ENCODE measurements at places on chromosomes 5 and 9.

DNA sequence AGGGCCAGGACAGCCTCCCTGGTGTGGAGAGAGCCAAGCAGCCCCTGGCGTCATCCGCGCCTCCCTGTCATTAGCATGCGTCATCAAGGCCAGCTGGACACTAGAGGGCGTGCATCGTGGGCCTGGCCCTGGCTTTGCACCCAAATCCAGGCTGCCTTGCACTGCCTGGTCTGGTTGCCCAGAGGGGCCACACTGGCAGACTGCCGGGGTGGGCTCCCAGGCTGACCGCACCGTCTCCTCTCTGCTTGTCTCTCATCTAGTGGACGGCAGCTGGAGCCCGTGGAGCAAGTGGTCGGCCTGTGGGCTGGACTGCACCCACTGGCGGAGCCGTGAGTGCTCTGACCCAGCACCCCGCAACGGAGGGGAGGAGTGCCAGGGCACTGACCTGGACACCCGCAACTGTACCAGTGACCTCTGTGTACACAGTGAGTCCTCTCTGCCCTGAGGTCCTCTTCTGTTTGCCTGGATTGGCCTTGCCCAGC, 29.0 kb downstream of the HK3 start:
- DNase-seq = no peak

- no peak for DNase-seq
Measured at GRCh38 chr9:29208670-29209069, 1635.4 kb upstream of the C9orf72 start.

DNA sequence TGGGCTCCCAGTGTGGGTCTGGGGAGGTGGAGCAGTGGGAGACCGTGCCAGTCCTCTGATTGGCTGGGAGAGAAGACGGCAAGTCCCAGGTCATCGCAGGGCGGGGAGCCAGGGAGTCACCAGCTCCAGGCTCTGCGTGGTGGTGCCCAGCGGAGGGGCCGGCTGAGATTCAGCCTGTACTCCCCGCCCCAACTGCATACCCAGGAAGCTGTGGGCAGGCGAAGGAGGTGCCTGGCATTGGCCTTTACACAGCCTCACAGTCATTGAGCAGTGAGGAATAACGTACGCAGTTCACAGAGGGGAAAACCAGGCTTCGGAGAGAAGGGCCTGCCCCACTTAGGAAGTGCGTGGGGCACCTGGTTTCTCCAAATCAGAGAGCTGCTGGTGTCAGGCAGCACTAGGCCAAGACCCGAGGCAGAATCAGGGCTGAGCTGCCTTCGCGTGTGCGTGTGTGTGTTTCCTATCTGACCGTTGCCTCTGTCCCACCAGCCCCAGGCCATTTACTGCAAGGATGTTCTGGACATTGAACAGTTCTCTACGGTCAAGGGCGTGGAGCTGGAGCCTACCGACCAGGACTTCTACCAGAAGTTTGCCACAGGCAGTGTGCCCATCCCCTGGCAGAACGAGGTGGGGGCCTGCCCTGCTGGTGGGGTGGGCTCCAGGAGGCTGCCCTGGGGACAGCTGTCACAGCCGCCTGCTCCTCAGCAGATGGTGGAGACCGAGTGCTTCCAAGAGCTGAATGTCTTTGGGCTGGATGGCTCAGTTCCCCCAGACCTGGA, 6.2 kb upstream of the PRR7 start:
- no peak for DNase-seq

DNA sequence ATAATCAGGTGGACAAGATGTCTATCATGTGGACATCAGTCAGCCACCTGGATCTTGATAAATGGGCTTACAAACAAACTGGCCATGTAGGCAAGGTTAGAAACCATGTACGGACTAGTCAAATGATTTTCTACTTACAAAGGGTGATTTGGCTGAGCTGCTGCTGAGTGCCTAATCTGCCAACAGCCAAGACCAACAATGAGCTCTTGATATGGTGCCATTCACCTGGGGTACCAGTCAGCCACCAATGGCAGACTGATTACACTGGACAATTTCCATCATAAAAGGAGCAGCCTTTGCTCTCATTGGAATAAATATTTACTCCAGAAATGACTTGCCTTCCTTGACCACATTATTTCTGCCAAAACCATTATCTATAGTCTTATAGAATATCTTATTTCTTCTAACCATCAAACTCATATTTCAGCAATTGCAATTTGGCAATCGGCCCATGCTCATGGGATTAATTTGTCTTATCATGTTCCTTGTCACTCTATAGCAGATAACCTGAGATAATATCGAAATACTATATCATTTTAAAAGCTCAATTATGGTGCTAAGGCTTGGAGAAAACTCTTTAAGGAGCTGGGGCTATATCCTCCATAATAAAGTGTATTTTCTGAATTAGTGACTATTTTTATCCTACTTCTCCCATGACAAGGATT, 135.1 kb downstream of the SLC25A46 start:
- no peak for DNase-seq

DNA sequence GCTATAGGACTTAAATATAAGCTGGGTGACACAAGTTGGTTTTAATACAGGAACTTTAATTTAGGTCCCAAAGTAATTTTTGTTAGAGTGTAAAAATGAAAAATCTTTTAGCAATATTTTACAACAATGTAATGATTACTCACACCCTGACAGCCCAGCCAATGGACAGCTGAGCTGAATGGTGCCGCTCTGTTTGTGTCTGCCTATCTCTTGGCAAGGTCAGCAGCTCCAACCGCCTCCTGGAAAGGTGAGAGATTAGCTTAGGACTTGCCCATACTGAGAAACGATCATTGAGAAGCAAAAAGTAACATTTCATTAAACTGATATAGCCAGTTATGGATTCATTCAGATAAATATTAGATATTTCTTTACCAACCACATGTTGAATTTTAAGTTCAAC, 463.6 kb upstream of the CD180 start:
- DNase-seq = no peak

DNA sequence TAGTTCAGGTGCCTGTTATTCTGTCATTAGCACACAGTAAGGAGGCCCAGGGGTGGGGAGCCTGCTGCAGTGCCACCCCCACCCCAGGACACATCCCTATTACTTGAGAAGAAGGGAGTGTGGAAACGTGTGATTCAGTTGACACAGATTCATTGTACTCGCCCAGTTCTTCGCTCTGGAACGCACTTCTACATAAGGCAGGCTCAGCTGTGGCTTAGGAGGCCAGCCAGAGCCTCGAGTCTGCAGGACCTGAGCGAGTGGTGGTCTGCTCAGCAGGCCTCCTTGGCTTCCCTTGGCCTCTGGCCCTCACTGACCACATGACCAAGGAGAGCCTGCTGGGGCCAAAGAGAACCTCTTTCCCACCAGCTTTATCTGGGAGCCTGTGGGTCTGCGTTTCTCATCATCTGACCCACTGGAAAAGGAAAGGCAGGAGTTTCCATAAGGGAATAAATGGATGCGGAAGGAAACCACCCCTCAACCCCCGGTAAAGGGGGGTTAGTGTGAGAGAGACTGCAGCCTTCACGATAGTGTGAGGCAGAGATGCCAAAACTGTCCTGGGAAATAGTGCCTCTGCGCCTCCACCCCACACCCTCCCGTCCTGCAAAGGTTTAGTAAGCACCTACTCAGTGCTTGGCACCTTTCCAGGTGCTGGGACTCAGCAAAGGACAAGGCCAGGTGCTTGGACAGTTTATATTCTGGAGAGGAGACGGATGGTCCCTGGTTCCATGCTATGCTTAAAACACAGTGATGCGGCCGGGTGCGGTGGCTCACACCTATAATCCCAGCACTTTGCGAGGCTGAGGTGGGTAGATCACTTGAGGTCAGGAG, 73.7 kb downstream of the PPARGC1B start:
- DNase-seq = no peak

- no peak for DNase-seq
Measured at GRCh38 chr5:35698047-35698808, 80.6 kb downstream of the SPEF2 start.

DNA sequence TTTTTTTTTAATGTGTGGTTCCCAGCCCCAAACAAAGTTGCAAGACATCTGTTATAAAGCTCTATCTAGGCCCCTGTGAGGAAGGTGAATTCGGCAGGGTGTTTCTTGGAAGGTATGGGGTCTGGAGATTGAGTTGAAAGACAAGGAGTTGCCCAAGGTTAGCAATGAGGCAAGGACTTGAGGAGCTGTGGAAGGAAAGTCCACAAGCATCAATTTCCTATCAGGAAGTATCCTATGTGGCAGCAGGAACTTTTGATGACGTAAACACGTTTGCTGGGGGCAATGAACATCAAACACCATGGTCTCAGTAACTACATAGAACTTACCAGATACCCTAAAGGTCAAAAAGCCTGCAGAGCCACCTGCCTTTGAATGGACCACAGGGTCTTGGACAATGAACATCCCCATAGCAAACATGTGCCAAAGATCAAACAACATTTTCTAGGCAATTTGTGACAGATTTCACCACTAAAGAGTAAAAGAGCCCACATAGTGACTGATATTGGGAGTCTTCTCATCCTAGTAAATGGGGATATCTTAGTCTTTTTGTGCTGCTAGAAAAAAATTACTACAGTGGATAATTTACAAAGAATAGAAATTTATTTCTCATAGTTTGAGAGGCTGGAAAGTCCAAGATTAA, 145.1 kb downstream of the GCNT1 start:
- DNase-seq = no peak

- DNase-seq = no peak
Measured at GRCh38 chr9:86486891-86487837, 133.0 kb upstream of the TUT7 start.

- DNase-seq = no peak
Measured at GRCh38 chr9:86766912-86767311, 180.4 kb downstream of the GAS1 start.

- no peak for DNase-seq
Measured at GRCh38 chr5:133792655-133793054, 175.8 kb downstream of the C5orf15 start.

DNA sequence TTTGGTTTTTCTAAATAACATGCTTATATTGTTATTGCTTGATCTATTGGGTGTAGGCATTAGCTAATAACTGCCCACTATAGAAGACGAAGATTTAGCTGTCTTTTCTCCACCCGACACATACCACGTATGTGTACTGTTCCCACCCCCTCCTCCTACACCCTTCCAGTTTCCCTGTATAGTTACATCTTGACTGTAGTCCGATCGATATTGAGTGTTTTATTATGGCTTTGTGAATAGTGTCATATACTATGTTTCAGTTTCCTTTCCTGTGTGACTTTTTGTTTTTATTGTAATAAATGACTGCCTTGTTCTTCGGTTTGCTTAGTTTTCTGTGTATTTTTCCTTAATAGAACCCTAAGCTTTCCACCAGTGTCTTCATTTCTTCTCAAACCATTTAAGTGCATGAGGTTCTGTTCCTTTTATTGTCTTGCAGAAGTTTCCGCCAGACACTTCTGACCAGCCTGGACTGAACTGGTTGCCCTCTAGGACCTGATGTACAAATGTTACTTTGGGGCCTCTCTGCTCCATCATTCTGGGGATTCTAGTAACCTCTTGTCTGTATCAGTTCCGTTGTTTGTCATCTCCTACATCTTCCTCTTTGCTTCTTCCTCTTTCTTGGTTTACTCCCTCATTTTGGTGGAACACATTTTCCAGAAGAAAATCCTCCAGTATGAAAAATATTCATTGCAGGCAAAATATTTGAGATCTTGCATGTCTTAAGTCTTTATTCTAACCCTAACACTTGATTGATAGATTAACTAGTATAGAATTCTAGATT, 61.8 kb downstream of the PRKACG start:
- no peak for DNase-seq

DNA sequence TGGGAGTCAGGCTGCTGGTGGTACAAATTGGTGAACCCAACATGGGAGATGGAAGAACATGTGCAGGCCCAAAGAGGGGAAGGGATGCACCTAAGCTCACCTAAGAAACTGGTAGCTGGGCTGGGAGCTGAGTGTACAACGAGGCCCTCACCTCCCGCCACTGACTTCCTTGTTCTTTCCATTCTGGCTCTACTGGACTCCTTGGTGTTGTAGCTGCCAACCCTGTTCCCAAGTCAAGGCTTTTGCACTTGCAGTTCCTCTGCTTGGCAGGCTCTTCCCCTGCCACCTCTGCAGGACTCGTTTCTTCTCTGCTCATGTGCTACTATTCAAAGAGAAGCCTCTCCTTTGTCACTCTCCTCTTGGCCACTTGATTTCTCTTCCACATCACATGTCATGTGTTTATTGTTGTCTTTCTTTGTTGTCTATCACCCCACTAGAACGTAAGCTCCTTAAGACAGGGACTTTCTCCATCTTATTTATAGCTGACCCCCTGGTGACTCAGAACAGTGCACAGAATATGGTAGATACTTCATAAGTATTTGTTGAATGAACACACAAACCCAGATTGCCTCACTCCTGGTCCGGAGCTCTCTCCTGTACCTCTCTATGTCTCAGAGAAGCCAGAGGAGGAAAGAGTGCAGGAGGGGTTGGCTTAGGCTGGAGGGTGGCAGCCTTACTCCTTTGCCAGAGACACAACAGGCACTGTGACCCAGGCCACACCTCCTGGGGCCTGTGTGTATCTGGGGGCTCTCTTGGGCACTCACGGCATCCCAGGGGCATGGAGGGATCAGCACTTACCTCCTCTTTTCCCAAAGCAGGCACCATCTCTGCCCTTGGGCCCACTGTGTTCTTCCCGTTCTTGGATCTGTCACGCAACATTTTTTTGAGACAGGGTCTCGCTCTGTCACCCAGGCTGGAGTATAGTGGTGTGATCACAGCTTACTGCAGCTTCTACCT, 5.2 kb upstream of the SPINK4 start:
- DNase-seq = no peak

- DNase-seq = no peak
Measured at GRCh38 chr9:120715389-120715924, 1.2 kb upstream of the MEGF9 start.

DNA sequence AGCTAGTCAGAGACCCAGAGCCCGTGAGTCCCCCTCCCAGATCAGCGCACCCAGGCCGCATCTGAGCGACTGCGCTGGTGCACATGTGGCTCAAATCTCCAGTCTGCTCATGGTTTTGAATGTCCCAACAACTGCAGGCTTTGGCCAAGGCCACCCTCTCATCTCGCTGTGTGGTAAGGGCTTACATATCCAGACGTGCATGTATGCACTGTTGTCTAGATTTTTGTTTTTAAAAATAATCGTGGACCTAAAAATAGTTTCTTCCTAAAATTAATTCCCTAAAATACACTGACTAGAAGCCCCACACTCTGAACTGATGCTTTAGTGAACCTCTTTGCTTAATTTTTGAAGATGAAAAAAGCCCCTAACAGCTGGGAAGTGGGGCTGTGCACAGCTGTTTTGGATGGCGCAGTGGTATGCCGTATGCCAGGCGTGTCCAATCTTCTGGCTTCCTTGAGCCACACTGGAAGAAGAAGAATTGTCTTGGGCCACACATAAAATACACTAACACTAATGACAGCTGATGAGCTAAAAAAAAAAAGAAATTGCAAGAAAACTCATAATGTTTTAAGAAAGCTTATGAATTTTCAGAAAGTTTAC, 143.0 kb upstream of the LHFPL2 start:
- DNase-seq = no peak

- no peak for DNase-seq
Measured at GRCh38 chr5:78760770-78761169, 112.2 kb upstream of the LHFPL2 start.

DNA sequence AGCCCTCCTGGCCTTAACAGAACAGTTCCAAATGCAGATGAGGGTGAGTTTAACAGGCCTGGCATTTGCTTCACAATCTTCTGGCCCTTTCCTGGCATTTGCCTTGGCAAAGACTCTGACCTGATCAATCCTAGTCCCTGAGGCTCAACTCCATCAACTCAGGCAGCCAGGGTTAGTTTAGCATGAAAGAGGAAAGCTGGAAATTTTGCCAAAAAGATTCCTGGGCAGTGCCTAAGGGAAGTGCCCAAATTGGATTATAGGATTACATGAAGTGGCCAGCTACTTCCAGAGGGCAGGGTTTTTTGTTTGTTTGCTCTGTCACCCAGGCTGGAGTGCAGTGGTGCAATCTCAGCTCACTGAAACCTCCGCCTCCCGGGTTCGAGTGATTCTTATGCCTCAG, 36.8 kb downstream of the PCDHAC2 start:
- no peak for DNase-seq

Measured in cortex of kidney (tissue), 1 donor.